ENCODE measurements at places on chromosomes 7 and 10.

DNA sequence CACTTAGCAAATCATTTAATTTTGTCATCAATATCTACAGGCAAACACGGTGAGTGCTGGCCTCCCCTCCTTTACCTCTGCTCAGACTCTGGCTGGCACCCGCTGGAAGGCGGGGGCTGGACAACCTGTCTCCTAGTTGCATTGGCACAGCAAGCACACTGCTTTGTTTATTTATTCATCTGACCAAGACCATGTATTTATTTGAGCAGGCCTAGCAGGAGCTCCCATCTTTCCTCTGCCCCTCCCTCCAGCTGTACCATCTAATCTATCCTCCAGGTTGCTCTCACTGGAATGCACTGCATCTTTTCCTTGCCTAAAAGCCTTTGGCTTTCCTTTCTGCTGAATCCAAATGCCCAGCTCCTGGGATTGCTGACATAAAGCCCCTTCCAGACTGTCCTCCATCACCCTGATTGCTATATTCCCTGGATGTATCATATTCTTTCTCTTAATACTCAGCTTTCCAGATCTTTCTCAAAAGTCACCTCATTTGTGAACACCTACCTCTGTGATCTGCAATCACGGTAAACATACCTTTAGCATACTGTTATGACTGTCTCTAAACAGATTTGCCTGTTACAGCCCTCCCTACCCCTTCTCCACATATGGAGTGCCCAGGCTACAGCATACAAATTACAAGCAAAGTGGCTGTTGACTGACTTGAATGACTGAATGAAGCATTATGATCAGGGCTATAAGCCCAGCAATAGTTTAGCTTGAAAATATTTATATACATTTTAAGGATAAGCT lies 9.6 kb downstream of the ELMO1 start:
- no peak for DNase-seq

DNA sequence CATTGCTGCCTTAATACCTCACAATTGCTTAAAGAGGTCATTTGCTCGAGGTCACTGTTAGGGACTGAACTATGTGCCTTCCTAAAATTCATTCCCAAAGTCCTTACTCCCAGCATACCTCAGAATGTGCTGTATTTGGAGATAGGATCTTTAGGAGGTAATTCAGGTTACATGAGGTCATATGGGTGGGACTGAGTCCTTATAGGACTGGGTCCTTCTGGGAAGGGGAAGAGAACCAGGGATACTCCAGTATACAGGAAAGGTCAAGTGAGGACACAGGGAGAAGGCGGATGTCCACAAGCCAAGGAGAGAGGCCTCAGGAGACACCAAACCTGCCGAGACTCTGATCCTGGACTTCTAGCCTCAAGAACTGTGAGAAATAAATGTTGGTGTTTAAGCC lies 253.3 kb downstream of the PRPF18 start:
- DNase-seq = no peak

DNA sequence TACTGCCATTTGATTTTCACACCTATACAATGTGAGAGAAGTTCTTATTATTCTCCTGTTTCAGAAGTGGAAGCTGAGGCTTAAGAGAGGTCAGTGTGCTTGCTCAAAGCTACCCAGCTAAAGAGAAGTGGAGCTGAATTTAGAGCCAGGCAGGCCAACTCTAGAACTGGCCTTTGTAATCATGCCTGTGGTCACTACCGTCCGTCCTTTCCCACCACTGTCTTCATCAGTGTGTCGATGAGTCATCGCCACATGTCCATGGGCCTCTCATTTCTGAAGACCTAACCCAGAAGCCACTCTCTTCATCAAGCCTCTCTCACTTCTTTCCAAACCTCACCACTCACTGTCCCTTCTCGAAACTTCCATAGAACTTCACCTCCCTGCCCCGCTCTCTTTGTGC lies 237.8 kb downstream of the KIAA1217 start:
- DNase-seq = no peak

GRCh38 chr10:48800007-48800675 lies 115.5 kb downstream of the WDFY4 start:
- no peak for DNase-seq

DNA sequence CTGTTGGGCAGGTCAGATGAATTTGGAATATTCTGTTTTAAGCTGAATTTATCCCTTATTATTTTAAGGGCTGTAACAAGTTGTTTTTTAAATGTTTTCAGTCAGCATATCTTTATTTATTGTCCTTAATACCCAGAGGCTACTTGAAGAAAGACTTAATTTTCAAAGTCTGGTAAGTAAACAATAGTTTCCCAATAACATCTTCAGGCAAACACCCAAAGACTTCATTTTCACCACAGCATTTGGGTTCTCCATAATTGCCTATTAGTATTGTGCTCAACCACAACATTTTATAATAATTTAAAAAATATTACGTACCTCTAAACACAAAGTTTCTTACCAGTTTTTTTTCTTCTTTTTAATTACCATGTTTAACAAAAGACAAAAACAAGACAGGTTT lies 60.0 kb upstream of the MKLN1 start:
- no peak for DNase-seq

- DNase-seq = no peak
Measured at GRCh38 chr7:142478479-142479220, 220.8 kb upstream of the PRSS58 start.

GRCh38 chr10:21519941-21520436 lies 5.5 kb downstream of the SKIDA1 start:
- no peak for DNase-seq

DNA sequence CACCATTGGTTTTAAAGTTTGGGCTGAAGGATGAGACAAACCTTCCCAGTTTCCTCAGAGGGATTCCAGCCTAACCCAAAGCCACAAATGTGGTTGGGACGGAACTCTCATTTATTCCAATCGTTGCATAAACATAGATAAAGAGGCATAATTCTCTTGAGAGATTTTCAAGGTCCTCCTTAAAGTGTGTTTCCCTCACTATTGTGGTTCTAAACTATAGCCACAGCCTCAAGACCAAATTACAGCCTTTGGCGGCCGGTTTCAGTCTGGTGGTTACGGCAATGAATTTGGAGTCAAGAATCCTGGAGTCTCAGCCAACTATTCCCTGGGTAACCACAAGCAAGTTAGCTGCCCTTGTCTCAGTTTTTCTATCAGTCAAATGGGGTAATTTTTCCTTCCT lies 42.6 kb downstream of the SEM1 start:
- no peak for DNase-seq

- no peak for DNase-seq
Measured at GRCh38 chr10:61047788-61048560, 104.0 kb upstream of the RHOBTB1 start.

- DNase-seq = no peak
Measured at GRCh38 chr10:120423431-120424197, 33.4 kb upstream of the PLPP4 start.
